ENCODE measurements at places on chromosomes 12 and 14.

- no peak for DNase-seq
Measured at GRCh38 chr12:131473741-131474709, 236.9 kb upstream of the SFSWAP start.

GRCh38 chr12:25574761-25575160 lies 21.7 kb upstream of the LMNTD1 start:
- DNase-seq, result no peak

DNA sequence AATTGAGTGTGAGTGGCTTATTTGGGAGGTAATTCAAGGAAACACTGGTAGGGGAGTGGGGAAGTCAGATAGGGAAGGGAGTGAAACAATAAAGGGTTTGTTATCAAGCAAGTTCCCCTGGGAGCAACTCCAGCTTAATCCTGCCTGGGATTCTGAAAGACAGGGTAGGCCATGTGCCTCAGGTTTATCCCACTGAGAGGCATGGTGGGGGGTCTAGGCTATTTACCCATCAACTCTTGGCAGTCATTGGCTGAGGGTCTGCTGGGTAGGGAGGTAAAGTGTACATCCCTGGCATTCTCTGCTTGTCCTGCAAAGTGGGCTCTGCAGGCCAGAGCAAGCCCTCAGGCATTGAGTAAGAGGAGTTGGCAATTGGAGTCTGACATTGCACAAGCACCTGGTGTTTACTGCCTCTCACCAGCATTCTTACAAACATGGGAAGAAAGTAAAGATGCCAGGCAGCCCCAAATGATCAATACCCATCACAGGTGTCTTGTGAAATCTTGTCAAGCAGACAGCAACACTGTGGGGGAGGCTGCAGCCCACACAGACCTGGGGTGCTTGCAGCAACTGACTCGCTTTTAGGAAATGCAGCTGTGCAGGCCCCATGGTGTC lies 169.3 kb downstream of the KTN1 start:
- no peak for DNase-seq

DNA sequence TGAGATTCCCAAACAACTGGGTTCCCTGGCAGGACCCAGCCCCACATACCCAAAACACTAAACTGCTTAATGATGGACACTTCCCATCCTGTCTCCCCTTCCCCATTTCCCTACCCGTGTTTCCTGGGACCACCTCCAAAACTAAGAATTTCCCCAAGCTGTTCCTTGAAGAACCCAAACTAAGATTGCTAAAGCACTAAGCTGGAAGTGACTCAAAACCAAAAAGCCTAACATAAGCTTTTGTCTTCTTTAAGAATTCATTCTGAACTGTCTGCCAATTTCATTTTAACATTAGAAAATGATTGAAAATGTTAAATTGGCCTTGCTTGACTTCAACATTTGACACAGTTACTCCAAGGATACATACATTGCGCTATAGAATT lies 29.5 kb upstream of the STAB2 start:
- DNase-seq, result no peak

DNA sequence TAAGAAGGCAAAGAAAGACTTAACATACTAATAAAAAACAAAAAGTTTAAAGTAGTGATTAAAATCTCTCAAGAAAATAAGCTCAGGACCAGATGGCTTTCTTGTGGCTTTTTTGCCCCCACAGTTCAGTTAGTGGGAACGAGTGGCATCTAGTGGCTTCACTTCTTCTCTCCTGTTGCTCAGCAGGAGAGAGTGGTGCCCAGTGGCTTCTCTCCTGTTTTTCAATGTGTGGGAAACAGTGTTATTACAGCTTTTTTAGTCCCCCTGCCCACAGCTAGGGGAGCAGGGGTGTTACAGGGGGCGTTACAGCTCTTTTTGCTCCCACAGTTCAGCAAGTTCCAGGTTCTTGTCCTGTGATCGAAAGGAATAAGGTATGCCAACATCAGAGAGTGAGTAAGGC lies 135.2 kb downstream of the RERGL start:
- no peak for DNase-seq

- no peak for DNase-seq
Measured at GRCh38 chr12:28114488-28114887, 75.8 kb upstream of the CCDC91 start.

- no peak for DNase-seq
Measured at GRCh38 chr12:14239935-14240872, 125.3 kb upstream of the ATF7IP start.

DNA sequence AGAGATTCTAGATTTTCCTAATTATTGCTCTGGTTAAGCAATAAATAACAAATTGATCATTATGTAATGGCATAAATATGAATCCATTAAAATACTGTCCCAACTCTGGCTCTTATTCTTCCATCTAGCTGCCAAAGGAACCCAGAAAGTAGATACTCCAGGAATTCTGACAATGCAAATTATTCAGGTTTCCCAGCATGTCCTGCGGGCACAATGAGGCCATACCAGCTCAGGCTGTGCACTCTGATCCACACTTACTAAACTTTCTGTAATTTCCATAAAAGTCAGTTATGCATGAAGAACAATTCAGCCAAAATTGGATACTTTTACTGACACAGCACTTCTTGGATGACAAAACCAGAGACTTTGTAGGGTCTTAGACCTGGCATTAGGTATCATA lies 576.3 kb downstream of the KCNH5 start:
- DNase-seq, result no peak

DNA sequence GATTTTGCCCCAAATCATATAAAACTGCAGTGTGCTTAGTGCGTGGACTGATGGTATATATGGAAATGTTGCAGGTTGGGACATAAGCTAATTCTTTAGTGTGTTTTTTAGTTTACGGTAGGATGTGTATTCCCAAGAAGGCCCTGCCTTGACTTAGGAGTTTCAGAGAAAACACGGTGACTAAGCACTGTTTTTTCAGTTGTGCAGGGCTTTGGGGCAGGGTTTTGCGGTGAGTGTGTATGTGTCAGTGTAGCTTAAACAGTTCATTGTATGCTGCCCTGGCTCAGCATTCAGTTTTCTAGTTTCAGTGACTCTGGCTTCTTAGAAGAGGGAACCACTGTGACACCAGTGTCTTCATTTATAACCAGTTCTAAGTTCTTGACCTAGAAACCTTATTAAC lies 101.2 kb downstream of the AKAP6 start:
- DNase-seq, result no peak

GRCh38 chr14:21668377-21668776 lies 5.2 kb downstream of the OR4E1 start:
- no peak for DNase-seq

GRCh38 chr12:112096667-112097066 lies 11.9 kb downstream of the NAA25 start:
- DNase-seq, result no peak

DNA sequence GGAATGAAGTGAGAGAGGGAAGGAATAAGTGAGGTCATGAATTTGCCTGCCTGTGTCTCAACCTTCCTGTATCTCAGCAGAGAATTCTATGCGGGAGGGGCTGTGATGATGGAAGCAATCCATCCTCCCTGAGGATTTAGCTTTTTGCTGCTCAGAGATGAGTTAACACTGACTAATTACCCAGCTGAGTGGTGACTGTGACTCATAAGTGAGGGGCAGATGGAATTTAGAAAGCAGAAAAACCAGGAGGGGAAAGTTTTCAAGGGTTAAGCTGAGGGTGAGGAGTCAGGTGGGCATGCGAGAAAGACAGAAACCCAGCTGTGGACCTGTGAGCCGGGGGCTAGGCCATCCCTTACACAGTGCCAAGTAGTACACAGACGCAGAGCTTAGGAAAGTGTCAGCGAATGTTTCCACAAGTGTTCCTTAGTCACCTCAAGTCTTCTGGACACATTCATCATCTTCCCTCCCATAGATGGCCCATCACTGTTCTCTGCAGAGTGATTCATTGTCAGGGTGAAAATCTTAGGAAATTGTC lies 277.9 kb downstream of the IPO8 start:
- no peak for DNase-seq

DNA sequence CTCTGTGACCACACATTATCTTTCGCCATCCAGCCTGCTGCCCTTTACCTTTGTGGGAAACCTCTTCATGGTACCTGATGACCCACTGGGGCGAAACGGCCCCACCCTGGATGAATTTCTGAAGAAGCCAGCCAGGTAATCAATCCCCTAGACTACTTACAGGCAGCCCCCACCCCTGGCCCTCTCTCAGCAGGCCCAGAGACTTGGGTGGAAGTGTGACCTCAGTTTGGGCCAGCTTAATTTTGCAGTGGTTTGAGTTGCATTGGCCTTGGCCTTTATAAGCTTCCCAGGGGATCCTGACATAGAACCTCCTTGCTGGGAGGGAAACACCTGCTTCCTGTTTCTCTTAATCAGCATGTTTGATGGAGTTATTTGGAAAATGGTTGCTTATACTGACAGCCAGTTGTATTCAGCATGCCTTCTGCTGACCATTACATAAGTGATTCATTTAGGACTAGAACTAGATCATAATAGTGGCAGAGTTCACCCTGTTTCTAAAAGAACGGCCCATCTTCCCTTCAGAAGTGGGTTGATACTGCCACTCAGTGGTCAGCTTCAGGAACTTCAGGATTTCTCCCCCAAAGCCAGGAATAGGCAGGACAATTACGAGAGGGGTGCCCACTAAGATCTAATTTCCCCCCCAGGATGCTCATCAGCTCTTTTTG lies 6.1 kb downstream of the SDR39U1 start:
- DNase-seq, result peak; percentile 73

GRCh38 chr12:102167821-102168604 lies 29.6 kb downstream of the PMCH start:
- peak; percentile 16 for DNase-seq

- DNase-seq, result no peak
Measured at GRCh38 chr14:72692696-72693095, 201.2 kb downstream of the DPF3 start.

GRCh38 chr14:23294734-23295561 lies 7.7 kb downstream of the PPP1R3E start:
- peak; percentile 56 for DNase-seq

DNA sequence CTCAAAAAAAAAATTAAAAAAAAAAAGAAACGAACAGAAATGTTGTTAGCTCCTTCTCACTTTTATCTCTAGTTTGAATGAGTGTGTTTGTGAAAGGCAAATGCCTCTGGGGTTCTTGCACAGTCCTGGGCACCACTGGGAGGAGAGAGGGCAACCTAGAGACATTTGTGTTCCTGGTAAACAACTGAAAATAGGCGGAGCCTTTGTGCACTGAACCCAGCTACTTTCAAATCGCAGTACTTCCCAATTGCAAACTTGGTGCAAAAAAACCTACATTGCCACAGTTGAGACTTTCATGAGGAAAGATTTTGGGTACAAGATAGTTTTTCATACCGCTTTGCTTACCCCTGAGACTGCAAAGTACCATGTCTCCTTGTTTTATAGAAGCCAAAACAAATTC lies 430.0 kb downstream of the ZFP36L1 start:
- DNase-seq, result no peak

DNA sequence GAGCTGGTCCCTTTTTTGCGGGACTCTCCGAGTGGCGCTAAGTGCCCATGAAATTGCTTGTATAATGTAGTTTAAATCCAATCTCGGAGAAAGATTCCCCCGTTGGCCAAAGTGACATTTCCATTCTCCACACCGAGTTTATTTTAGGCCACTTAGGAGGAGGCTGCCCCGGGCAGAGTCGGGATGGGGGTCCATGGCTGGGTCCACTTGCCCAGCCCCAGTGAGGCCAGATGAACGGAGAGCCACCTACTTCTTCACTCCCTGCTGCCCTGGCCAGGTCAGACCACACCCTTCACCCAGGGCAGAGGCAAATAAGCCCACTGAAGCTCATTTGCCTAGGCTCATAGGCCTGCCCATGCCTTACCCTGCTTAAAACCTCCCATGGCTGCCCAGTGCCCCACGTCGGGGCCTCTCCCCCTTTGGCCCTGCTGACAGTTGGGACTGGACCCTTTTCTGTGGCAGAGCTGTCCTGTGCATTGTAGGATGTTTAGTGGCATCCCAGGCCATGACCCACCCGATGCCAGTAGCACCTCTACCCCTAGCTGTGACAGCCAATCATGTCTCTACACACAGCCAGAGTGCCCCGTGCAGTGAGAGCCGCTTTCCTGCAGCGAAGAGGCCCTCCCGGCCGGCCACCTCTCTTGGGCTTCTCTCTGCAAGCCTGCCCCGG lies 51.3 kb downstream of the FAM222A start:
- DNase-seq, result no peak

GRCh38 chr14:69042787-69043444 lies 63.8 kb upstream of the ACTN1 start:
- peak; percentile 91 for DNase-seq

GRCh38 chr14:61322799-61323290 lies 1.5 kb downstream of the PRKCH start:
- no peak for DNase-seq

- DNase-seq, result no peak
Measured at GRCh38 chr12:75661908-75662307, 150.5 kb upstream of the KRR1 start.

- no peak for DNase-seq
Measured at GRCh38 chr12:109167781-109168180, 51.4 kb downstream of the ACACB start.

- peak; percentile 71 for DNase-seq
Measured at GRCh38 chr14:73713803-73714655, at the start of gene PNMA1. PNMA1 (minus strand) TSS chr14:73714384; CDS start chr14:73713639, 745 bp downstream.

- no peak for DNase-seq
Measured at GRCh38 chr14:83975841-83976770, 1553.8 kb upstream of the FLRT2 start.

DNA sequence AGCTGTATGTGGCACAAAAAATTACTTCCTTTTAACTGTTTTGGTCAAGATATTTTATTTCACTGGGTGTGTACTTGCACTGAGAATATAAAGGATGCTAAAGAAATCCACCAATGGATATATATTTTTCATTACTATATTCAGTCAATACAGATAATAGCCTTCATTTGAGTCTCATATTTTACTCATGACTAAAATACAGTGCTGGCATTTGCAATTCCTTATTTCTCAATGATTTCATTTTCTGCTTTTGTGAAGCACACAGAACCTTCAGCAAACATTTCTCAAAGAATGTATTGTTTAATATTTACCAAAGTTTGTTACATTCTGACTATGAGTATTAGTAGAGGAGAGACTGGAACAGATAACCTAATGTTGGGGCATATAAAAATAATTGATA lies 93.2 kb upstream of the SOX5 start:
- no peak for DNase-seq

DNA sequence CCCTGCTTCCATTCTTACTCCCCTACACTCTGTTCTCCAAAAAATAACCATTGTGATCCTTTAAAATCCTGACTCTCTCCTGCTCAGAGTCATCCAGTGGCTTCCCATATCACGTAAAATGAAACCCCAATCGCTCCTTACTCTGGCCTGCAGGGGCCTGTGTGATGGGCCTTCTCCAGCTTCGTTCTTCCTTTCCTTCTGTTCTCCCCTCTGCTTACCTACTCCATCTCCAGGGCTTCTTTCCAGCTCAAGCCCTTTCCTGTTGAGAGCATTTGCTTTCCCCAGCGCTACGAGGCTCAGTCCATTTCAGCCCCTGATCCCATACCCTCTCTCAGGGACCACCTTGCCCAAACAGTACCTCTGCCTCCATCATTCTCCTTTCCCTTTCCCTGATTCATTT lies 144.4 kb upstream of the ARHGAP5 start:
- DNase-seq, result no peak

- DNase-seq, result peak; percentile 82
Measured at GRCh38 chr12:9615420-9616136, 7.9 kb upstream of the KLRB1 start.

- DNase-seq, result no peak
Measured at GRCh38 chr12:30323008-30323407, 372.7 kb downstream of the IPO8 start.

GRCh38 chr12:131363841-131364495 lies 346.9 kb upstream of the SFSWAP start:
- no peak for DNase-seq
